ENCODE measurements at places on chromosomes 4 and X.

DNA sequence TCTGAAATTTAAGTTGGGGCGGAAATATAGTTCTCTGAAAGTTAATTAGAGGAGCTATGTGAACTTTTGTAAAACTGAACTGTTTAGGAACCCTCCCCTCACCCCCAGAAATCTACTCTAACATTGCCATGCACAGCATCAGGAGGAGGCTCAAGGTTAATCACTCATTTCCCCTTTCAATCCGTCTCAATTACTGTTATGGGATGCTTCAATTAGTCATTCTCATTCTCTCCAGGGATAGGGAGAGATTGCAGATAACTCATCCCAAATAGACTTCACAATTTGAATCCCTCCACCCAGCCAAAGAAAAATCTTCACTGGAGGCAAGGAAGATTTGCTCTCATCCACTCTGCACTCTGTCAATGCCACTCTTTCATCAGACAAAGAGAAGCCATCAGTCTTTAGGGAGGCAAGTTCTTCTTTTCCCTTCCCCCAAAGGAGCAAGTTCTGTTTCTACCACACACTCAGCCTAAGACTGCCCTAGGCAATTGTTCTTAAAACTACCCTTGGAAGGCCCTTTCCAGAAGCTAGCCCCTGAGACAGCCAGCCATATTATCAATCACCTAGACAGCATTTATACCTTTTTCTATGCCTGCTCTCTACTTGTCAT is 140.4 kb downstream of the SLC10A7 start:
- DNase-seq, result no peak

DNA sequence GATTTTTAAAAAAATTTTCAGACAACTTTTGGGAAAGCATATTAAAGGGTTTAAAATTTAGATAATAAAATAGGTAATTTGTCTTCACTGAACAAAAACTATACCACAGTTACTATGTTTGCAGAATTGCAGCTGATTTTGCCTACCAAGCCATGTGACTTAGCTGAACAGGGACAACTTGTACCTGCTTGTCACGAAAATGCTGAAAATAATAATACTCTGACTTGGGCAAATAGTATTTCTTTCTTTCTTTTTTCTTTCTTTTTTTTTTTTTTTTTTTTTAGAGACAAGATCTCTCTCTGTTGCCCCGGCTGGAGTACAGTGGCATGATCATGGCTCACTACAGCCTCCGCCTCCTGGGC is 225.2 kb upstream of the PPP1R2C start:
- no peak for DNase-seq

DNA sequence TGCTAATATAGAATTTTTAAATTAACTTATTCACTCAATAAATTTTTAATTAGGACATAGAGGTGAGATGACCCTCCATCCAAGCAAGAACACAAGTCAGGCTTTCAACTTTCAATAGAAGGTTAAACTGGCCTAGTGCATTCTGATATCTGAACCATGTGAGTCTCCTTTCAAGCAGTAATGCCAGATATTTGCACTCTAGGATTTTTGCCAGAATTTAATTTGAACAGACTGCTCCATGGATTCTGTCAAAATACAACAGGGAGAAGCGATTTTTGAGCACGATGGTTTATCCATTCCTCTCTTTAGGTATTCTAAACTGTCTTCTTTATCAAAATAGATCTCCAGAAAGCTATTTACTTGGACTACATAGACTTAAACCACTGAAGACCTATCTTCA is 72.0 kb upstream of the DCLK2 start:
- no peak for DNase-seq

- DNase-seq, result no peak
Measured at GRCh38 chrX:21812628-21813027, 26.8 kb upstream of the MBTPS2 start.

DNA sequence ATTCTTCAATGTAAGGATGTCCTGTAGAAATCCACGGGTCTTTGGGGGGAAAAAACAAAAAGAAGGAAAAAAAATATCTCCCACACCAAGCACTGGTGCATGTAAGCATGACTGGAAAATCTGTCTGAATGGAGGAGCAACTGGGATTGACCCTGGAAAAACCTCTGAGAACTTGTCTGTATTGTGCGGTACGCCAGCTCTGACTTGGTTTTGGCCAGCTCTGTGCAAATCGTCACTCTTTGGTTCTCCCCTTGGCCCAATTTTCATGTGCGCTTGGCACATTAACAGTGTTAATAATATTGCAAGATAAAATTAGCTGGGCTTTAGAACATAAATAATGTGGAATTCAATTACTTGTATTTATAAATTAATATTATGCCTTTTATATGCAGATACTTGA is 231.2 kb upstream of the HAND2 start:
- DNase-seq, result no peak

DNA sequence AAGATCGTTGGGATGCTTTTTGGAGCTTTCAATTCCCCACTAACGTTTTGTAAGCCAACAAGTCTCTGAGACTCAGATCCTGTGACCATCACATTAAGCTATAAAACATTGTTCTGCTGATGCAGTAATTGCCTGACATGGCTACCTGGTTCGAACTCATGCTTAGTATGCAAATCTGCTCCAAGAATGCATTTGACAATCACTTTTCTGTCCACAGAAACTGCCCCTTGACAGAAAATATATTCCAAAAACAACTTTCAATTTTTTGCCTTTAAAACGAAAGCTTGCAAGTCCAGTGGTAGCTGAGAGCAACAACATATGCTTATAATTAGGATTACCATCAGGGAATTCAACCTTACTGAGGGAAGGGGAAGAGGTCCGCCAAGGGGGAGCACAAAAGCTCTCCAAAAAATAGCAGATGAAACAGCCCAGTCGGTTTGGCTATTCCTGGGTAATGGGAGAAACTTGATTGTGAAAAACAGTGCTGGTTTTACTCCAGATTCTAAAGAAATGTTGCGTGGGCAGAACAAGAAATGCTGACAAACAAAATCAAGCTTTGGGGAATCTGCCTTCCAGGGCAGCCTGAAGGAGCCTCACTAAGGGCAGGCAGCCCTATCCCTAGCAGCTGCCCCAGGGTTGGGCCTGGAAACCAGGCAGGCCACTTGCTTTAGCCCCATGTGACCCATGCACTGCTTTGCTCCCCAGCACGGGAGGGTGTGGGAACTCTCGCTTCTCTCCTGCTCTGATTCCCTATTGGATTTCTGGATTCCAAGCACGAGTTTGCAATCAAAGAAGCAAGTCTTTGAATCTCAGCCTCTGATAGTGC is 160.7 kb upstream of the LDB2 start:
- no peak for DNase-seq

GRCh38 chr4:14143892-14144291 is 516.4 kb upstream of the BOD1L1 start:
- no peak for DNase-seq

GRCh38 chr4:57424232-57424897 is 314.2 kb upstream of the IGFBP7 start:
- no peak for DNase-seq

DNA sequence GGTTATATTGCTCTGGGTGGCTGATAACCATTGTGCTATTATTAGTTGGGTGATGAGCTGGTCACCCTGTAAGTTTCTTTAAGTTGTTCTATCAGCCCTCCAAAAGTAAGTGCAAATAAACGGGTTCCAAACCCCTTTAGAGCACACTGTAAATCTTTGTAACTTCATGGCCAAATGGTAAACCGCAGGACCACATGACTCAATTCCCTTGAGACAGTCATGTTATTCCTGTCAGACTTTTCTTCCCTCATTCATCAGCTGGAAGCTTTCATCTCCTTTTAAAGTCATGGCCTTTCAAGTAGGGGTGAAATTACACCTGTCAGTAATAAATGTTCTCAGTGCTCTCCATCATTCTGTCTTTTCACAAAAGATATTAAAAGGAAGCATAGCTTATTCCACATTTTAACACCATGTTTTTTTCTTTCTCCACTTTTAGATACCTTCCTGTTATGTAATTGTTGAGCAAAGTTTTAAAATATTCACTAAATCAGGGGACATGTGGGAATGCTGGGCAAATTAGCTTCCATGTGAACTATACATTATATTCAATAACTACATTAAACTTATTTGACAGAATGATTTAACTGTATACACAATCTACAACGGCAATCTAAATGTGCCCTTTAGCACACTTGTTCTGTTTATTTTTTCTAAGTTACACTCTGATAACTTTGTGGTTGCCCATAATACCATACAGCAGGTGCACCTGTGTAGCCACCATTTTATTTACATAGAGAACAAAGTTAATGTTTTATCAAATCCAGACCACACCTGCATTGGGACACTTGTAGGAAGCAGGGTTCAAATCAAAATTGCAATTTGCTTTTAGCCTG is 275.5 kb downstream of the CFAP299 start:
- no peak for DNase-seq

- no peak for DNase-seq
Measured at GRCh38 chrX:149652232-149652981, 20.8 kb upstream of the TMEM185A start.

DNA sequence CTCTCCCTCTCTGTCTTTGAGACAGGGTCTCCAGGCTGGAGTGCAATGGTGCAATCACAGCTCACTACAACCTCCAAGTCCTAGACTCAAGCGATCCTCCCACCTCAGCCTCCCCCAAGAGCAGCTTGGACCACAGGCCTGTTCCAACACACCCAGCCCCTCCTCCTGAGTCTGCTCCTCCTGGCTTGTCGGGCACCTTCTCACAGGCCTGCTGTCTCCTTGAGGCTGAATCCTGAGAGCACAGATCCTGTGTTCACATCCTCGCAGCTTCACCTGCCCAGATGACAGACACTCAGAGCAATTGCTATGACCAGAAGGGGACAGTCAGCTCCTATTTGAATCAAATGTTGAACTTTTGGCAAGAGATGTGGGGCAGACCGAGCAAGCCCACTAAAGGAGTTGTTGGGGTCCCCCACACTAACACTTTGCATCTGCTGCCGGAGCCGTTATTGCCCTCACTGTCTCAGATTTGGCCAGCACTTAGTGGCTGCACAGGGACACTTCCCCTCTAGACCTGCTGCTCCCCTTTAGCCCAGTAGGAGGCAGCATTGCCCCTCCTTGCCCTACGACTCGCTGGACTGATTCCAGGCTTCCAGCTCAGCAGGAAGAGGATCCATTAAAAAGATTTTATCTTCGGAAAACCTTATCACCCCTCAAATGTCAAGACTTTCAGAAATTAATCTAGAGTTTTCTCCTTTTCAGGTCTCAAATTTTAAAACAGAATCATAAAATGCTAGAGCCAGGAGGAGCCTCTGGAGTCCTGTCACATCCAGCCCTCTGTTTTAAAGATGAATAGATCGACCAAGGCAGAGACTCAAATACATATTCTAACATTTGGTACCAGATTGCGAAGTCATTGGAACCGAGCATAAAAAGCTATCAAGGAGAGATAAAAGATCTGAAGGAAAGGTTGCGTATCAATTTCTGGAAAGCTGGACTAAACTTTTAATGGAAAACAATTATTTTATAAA is 113.7 kb downstream of the USP46 start:
- DNase-seq, result peak; percentile 69

- DNase-seq, result no peak
Measured at GRCh38 chr4:11525085-11525484, 96.4 kb upstream of the HS3ST1 start.

DNA sequence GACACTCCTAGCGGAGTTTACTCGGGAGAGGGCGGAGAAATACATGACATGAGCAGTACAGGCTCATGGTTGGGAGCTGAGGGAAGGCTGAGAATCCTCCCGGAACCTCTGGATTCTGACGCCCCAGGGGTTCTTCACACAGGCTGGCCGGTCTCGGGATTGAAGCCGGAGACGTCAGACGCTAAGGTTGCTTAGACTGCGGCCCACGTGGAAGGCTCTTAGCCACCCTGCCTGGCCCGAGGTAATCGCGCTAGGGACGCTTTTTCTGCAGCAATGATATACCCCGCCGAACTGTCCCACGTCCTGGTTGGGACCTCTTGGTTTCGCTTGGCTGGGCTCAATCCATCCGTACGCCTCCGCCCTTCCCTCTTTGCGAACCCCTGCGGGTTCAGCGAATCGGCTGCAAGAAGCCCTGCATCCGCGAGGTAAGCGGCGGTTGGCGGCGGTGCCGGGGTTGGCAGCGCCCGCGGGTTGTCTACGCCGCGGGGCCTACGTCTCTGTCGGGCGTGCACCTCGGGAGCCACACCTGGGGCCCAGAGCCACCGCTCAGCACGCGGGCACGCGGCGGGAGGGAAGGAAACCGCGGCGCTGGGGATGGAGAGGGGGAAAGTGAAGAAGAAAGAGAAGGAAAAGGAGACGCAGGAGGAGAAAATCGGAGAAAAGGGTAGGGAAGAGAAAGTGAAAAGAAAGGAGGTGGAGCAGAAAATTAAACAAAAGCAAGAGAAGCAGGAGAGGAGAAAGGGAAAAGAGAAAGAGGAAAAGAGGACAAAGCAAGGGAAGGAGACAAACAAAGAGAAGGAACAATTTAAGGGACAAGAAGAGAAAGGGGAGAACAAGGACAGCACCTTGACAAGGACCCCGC is at the start of gene ARL9:
Gene ARL9, plus strand, starts transcription at position 523 of the 862 bp plus-strand sequence. Its CDS starts 72 bp downstream, at position 595.
- DNase-seq, result peak; percentile 20

- peak; percentile 20 for DNase-seq
Measured at GRCh38 chrX:103831803-103832544, at the start of gene RAB9B. Gene RAB9B (minus strand): TSS chrX:103832257. CDS start chrX:103825784, 6,473 bp downstream.

DNA sequence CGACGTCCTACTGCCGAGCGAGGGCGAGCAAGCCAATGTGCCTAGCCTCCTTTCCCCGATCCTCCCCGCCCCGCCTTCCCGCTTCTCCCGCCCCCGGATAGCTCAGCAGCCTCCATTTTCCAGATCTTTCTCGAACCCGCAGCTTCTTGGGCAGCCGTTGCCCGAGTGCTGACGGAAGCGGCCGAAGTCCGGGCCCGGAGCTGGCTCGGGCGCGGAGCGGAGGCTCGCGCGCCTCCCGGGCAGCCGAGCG is 172 bp upstream of the HSPA4L start:
- DNase-seq, result peak; percentile 94

DNA sequence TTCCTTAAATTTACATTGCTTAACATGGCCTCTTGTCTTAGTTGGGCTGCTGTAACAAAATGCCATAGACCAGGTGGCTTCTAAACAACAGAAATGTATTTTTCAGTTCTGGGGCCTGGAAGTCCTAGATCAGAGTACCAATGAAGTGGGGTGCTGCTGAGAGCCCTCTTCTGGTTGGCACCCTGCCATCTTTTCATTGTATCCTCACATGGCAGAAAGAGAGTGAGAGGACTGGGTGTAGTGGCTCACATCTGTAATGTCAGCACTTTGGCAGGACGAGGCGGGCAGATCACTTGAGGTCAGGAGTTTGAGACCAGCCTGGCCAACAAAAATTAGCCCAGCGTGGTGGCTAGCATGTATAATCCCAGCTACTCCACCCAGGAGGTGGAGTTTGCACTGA is 12.0 kb upstream of the KLB start:
- no peak for DNase-seq

Measured in lower leg skin (tissue), 4 donors.